ENCODE measurements at places on chromosomes 5 and 9.
A peak's percentile ranks its signal among the peaks of the same experiment; 100 is the strongest.

GRCh38 chr5:2329741-2330140 lies 421.7 kb downstream of the IRX2 start:
- DNase-seq = no peak

DNA sequence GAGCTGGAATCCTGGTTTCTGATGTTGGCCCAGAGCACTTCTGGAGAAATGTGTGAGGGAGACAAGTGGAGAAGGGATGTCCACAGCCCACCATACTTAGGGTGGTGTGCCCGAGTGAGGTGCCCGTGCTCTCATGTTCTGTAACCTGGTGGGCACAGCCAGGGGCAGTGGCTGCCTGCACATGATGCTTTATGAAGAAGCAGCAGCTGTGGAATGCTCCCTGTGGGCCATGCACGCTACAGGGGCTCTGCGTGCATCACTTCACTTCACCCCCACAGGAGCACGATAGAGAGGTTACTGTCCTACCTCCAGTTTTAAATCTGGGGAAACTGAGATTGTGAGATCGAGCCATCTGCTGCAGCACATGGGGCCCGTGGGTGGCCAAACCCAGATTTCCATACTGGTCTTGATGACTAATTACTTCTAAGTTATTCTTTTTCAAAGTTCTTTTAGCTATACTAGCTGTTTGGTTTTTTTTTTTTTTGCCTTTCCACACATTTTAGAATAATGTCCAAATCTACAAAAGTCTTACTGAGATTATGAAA lies 441.6 kb downstream of the GADD45G start:
- DNase-seq = no peak

GRCh38 chr5:126234563-126235195 lies 188.5 kb upstream of the GRAMD2B start:
- DNase-seq = peak; percentile 20

DNA sequence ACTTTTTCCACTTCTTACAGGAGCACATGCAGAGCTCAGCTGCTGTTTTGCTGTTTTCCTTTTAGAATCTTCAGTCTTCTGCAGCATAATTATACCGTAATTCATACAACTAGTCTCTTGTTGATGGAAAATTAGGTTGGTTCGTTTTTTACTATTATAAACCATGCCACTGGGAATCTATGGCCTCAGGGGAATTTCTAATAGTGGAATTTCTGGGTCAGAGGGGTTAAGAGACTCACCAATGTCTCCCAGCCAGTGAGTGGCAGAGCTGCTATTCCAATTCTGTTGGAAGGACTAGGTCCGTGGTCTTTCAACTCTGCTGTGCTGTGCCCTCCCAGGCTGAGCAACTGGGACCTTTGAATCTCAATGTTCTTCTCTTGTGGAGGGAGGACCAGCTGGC lies 282.5 kb downstream of the ZSWIM6 start:
- no peak for DNase-seq

DNA sequence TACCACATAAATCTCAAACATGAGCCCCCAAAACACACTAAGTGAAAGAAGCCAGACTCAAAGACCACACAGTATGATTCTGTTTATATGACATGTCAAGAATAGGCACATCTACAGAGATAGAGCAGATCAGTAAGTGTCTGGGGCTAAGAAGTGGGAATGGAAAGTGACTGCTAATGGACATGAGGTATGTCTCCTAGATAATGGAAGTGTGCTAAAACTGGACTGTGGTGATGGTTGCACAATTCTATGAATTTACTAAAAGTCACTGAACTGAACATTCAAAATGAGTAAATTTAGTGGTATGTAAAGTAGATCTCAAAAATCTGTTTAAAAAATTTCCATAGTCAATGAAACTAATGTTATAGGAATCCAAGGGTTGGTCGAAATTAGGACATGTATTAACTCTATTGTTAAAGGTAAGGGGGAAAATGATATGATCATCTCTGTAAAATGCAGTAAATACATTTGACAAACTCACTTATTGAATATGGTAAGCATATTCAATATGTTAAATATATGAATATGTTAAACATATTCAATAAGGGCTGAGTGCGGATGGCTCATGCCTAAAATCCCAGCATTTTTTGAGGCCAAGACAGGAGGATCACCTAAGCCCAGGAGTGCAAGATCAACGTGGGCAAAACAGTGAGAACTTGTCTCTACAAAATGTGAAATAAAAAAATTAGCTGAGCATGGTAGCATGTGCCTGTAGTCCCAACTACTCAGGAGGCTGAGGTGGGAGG lies 51.7 kb downstream of the NUP155 start:
- DNase-seq = no peak

Measured in K562 (cell line).